BJ (cell line): ENCODE measurements at places on chromosomes 6 and 20. TPM values are rescaled to one million over a fixed set of nuclear protein-coding genes. Genes with fewer than 3 reads are reported as not detected.

DNA sequence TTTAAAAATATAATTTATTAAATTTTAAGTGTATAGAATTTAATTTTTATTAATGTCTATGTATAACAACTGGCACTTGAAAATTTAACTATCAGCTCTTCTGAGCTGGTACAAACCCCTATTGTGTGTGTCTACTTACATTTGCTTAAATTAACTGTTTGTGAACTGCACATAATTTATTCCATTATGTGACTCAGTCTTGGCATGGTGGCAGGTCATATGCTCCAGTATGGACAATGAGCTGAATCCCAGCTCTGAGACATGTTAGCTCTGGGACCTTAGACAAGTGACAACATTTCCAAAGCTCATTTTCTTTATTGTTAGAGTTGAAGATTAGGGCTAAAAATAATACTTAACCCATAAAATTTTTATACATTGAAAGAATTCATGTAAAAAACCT, 526.1 kb upstream of the MARCKS start:
- DNase-seq, result no peak

DNA sequence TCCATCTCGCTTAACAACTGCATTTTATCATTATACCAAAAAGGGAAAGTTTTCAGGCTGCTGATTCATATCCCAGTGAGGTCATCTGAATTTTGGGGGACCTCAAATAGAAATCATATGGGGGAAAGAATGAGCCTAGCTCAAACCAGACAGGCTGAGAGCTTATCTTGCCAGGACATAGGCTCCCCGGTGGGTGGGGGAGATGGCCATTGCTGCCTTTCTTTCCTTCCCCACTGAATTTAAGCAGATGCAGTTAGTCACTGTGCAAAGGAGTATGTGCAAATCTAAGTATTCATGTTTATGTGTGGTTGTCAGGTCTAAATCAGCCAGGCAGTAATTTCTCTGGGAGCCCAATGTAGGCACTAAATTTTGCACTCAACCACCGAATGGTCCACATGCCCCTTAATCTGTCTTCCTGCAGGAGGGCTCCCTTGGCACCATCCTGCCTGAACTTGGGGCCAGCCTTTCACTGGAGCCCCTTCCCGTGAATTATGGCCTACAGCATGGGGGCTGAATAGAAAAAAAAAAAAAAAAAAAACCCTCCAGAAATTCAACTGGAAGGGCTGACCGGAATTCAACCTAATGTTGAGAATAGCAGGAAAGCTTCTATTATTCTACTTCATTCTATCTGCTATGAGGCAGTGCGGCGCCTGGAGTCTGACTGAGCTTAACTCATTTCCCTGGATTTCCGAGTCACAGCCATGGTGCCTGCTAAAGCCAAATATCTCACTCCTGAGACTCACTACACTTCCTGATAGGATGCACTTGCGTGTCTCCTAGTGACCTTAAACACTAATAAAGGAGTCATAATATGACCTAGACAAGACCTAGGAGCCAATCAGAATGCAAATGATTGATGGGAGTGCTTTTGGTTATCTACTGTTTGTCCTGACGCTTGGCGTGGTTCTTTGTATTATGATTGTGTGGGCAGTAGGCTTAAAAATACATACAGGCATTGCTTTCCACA, 161.5 kb upstream of the HEY2 start:
- DNase-seq, result no peak

The MEI4 gene
- polyA plus RNA-seq, result not detected in 2 replicates

GRCh38 chr6:25232479-25232878, 46.7 kb upstream of the CARMIL1 start:
- DNase-seq, result peak; percentile 72

DNA sequence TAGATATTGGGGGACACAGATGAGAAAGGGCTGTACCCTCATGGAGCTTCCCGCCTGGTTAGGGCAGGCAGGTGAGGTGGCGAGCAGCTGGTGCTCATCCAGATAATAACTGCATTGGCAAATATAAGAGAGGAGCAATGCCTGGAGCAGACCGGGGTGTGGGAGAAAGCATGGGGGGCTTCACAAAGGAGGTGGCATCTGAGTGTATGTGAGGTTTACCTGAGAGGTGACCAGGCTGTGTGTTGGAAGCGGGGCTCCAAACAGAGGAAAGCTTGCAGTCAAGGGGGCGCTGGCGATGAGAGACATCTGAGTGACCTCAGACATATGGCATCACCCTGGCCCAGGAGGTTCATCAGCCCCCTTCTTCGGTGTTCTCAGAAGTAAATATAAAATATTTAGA, 72.1 kb upstream of the PMEPA1 start:
- DNase-seq, result no peak

- no peak for DNase-seq
Measured at GRCh38 chr6:84089081-84089480, 55.5 kb downstream of the MRAP2 start.
